ENCODE measurements at places on chromosomes 11 and 22. TPM values are rescaled to one million over a fixed set of nuclear protein-coding genes. Genes with fewer than 3 reads are reported as not detected.

The MS4A6A gene
- not detected for total RNA-seq

The SLC17A6 gene
- total RNA-seq = not detected

The IRAG1 gene
- 0.03 TPM for total RNA-seq

The P2RY2 gene
- 11.2 TPM for total RNA-seq

The MFNG gene
- total RNA-seq = 1.1 TPM

The C11orf91 gene
- total RNA-seq = 1.2 TPM

The SSH3 gene
- total RNA-seq = 22.1 TPM

The GGT1 gene
- 97.2 TPM for total RNA-seq

The PDE2A gene
- 2.0 TPM for total RNA-seq

The RPL3 gene
- total RNA-seq = 1,816 TPM

All from A549 treated with AZD2906 at 1 μM for 4 hours (cell line).